ENCODE measurements at places on chromosomes 6 and 20.

DNA sequence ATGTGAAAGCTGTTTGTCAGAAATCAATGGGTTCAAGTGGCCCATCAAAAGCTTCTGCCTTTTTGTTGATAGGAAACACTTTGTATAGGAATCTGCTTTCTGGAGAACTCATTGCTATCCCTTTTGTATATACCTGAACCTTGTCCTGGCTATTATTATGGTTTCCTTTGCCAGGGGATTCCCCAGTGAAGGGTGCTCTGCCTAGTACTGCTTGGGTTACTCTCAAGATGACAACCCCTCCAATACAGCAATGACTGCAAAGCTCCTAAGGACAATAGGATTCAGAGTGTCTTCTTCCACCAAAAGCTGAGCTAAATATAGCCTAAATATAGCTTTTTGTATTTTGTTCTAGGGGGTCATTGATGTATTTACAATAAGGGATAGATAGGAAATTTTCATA lies 54.0 kb upstream of the PTPRK start:
- no peak for DNase-seq

DNA sequence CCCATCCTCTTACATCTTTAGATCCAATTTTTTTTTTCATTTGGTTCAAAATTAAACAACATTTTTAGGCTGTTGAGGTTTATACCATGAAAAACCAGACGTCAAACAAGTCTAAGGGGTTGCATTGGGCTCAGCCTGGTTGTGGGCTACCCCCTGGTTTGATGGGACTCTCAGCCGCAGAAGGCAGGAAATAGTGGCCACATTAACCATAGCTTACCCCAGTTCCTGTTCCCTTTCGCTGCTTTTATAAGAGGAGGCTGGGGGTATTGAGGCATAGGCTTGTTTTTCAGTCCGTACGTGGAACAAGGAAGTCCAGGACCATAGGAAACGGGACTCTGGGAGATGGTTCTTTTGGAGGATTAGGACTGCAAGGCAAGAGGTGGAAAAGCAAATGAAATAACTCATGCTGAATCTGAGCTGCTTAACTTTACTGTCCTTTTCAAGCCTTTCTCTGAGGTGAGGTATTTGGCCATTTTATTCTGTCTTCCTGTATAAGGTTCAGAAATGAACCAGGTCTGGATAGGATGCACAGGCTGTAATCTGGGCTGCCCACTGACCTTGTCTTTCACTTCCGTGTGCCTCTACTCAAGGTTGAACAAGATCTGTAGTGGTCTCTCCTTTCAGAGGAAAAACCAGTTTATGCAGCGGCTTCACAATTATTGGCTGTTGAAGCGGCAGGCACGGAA lies 7.7 kb downstream of the BRPF3 start:
- no peak for DNase-seq

DNA sequence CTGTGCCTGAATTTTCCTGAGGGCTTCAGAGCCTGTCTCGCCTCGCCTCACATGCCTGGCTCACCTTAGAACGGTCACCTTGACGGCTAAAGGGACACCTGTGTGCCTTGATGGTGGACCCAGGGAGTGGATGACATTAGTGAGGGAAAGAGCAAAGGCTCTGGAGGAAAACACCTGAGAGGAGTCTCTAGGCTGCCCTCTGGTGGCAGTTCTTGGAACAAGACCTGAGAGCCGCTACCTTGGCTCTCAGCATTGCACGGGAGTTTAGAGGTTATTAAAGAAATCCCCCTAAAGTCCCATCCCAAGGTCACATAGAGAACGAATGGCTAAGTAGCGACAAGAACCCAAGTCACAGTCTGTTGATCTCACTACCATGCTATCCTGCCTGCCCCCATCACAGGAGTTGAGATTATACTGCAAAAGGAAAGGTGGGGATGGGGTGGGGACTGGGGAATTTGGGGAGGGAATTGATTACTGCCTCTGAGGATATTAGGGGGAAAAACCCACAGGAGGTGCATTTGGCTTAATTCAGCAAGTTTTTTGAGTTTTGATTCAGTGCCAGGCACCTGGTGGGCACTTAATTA lies 7.9 kb upstream of the CDSN start:
- DNase-seq: peak; percentile 52

DNA sequence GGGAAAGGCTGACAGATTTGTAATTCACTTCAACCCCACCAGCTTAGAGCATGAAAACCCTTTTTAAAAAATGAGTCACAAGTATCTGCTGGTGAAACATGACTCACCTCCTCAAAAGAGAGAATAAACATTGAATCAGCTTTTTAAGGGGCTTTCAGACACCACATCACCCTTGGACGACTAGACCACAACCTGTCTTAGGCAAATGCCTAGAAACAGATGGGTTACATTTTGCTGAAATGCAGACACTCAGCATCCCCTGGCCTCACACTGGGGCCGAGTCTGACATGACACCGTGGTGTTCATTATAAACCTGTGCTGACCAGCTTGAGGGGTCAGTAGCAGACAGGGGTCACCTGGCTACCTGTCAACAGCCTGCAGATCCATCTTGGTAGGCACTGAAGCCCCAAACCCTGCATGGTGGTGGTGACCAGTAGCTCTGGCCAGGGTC lies 175.3 kb upstream of the CST7 start:
- DNase-seq: no peak

GRCh38 chr6:10256113-10256690 lies 158.7 kb downstream of the TFAP2A start:
- no peak for DNase-seq

- DNase-seq: no peak
Measured at GRCh38 chr6:33297406-33297955, 1.3 kb downstream of the RGL2 start.

GRCh38 chr6:167719920-167720319 lies 106.8 kb upstream of the AFDN start:
- no peak for DNase-seq

GRCh38 chr6:42375007-42375635 lies 76.6 kb downstream of the TRERF1 start:
- DNase-seq: no peak

GRCh38 chr20:5195655-5196054 lies 68.8 kb downstream of the CDS2 start:
- DNase-seq: no peak

All from right renal cortex interstitium (tissue), 3 donors.